ENCODE measurements at places on chromosomes 4 and X.

DNA sequence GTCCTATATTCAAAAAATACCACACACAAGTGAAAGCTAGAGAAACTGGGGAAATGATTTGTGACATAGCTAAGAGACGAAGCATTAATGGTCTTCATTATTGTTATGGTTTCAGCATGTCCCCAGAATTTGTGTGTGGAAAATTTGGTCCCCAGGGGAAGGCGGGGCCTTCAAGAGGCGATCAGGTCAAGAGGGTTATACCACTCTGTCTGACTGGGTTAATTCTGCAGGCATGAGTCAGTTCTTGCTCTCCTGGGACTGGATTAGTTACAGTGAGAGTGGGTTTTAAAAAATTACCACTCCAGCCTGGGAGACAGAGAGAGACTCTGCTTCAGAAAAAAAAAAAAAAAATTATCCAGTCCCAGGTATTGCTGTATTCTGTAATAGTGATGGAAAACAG, 2.1 kb upstream of the MTNR1A start:
- DNase-seq: no peak

DNA sequence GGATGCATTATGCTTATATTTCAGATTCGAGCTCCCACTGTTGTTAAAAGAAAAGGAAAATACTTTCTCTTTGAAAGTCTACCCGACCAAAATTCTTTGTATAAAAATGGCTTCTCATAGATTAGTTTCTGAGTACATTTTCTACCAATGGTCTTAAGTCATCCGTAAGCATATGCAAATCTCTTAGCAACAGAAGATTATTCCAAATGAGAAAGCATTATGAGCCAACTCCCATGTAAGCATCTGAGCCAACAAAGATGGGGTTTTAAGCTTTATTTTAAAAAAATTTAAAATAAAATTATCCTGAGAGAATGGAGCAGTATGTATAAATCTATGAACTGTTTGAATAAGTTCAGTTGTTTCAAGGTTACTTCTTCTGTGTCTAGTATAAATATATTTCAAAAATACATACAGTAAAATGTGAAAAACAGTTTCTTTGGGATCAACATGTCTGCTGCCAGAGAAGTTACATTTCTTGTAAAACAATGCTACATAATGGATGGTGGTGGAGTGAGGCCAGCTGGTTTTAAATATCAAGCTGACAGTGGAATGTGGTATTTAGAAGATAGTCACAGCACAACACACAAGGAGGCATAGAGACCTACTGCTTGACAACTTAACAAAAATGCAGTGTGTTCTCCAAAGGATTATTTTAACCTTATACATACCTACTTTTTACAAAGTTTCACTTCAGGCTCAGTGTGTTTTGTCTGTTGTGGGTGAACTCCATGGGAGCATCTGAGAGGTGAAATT, 199.5 kb upstream of the DIPK2B start:
- no peak for DNase-seq

DNA sequence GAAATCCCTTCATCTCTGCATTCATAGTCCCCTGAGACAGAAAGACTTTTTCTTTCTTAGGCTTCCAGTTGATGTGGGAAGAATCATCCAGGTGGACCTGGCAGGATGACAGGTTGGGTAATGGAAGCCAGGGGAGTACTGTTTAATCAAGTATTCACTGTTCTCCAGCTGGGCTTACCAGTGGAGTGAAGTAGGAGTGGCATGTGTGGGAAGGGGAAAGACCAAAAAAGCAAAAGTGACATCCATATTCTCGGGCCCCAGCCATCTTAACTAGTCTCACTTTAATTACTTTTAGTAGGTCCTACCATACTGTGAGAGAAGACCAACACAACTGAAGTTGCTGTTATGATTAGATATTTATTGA, 18.5 kb downstream of the VSIG4 start:
- DNase-seq: no peak

GRCh38 chr4:174278467-174278866, 5.0 kb downstream of the FBXO8 start:
- DNase-seq: no peak

- peak; percentile 65 for DNase-seq
Observed at GRCh38 chr4:124275-125081, at the start of gene ZNF718. TSS of gene ZNF718 (plus strand) at chr4:124501. CDS start at chr4:124671, 170 bp downstream.

- DNase-seq: no peak
Observed at GRCh38 chrX:133926809-133927208, 58.6 kb downstream of the GPC3 start.

DNA sequence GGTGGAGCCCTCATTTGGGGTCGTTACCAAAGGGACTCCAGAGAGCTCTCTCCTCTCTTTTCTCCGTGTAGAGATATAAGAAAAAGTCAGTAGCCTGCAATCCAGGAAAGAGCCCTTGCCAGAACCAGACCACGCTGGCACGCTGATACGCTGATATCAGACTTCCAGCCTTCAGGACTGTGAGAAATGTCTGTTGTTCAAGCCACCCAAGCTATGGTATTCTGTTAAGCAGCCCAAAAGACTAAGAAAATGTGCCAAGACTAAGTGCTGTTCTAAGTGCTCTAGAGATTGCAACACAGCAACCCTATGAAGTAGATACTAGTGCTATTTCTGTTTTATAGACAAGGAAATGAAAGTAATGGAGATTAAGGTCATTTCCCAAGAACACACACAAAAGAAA, 205.7 kb downstream of the CAMK2D start:
- no peak for DNase-seq

DNA sequence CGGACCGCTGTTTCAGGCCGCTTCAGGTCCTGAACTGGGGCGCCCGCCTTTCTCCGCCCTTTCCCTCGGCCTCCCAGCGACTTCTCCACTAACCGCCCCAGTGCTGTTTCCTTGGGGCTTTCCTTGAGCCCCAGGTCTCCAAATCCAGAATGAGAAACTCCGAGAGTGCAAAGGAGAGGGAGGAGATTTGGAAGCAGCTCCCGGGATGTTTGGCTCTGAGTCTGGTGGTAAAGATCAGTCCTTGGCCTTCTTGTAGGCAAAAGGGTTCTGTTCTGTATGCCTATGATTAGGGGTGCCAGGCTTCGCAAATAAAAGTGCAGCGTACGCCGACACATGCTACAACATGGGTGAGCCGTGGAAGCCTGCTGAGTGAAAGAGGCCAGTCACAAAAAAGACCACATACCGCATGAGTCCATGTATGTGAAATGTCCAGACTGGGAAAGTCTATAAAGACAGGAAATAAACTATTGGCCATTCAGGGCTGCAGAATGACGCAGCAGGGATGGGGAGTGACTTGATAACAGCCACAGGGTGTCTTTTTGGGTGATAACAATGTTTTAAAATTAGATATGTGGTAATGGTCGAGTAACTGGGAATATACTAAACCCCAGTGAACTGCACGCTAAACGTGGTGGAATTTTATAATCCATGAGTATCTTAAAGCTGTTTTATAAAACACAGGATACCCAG, 99.8 kb downstream of the TRAPPC11 start:
- no peak for DNase-seq

DNA sequence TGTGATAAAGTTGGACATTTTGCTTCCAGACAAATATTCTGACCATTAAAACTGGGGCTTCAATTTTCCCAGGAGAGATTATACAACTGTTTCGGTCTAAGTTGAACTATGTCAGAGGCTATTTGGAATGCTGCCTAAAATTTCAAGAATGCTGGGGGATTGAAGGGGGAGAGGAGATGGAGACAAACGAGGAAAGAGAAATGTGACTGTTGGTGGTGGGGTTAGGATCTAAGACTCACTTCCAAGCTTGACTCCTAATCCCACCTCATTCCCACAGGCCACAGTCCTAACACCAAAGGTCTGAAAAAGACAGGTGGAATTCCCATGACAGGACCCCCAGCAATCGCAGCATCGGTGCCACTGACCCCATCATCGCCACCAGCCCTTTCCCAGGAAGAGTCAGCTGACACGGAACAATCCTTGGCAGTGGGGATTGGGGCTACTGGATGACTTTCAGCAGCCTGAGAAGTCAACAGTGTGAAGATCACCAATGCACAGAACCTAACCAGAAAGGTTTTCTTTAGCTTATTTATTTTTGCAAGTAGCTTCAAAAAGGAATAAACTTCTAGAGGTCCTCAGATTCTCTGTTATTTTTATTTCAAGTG, 74.0 kb upstream of the PRSS48 start:
- DNase-seq: no peak

- DNase-seq: no peak
Observed at GRCh38 chr4:158996669-158997074, 106.2 kb upstream of the RAPGEF2 start.

GRCh38 chr4:2352171-2352570, 66.3 kb downstream of the ZFYVE28 start:
- no peak for DNase-seq

GRCh38 chrX:149114874-149115273, 390.2 kb downstream of the IDS start:
- no peak for DNase-seq

DNA sequence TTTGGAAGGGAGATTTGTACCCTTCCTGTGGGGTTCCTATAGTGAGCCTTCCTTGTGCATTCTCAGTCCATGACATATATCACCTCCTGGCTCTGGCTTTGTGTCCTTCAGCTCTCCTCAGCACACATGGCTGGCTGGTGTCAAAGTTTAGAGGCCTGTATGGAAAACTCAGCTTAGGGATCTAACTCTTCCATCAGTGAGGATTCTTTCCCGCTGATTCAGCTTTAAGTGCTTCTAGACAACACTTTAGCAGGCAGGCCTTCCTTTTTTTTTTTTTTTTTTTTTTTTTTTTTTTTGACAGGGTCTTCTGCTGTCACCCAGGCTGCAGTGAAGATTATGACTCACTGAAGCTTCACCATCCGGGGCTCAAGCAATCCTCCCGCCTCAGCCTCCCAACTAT, 84.2 kb downstream of the NPNT start:
- no peak for DNase-seq

GRCh38 chr4:38884254-38884653, 16.6 kb downstream of the FAM114A1 start:
- DNase-seq: no peak

- DNase-seq: no peak
Observed at GRCh38 chr4:160825644-160826338, 1338.0 kb downstream of the FSTL5 start.

GRCh38 chr4:26150948-26151347, 169.9 kb upstream of the RBPJ start:
- DNase-seq: no peak

GRCh38 chr4:151666501-151666900, 94.3 kb downstream of the GATB start:
- no peak for DNase-seq

GRCh38 chr4:117156806-117157205, 71.4 kb upstream of the TRAM1L1 start:
- no peak for DNase-seq

GRCh38 chrX:100274916-100275315, 135.2 kb downstream of the PCDH19 start:
- DNase-seq: no peak

DNA sequence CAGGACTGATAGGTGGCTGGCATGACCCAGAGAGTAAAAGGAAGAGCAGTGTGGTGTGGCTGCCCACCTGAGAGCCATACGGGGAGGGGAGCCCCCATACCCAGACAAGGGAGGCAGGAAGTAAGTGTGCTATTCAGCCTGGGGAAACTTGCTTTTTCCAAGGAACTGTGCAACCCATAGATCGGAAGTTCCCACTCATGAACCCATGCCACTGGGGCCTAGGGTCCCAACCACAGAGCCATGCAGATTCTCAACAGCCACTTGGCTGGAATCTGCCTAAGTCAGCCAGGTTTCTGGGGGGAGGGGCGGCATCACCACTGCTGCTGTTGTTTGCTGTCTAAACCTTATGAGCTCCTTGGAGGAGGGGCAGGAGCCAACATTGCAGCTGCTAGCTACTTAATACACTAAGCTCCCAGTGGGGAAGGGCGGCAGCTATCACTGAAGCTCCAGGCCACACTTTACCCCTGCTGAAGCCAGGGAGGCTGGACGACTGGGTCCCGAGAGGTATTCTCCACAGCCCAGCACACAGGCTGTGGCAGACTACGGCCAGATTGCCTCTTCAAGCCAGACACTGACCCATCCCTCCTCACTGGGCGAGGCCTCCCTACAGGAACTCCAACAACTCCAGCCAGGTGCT, 410.4 kb downstream of the INPP4B start:
- no peak for DNase-seq

DNA sequence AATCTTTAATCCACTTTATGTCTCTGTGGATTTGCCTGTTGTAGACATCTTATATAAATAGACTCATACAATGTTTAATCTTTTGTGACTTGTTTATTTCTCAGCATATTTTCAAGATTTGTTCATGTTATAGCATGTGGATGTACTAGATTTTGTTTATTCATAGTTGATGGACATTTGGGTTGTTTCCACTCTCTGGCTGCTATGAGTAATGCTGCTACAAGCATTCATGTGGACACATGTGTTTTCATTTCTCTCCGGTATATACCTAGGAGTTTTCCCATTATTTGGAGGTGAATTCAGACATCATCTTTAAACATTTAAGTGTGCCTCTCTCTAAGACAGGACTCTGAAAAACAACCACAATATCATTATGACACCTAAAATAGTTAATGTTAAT, 2.3 kb downstream of the IKBKG start:
- DNase-seq: no peak

DNA sequence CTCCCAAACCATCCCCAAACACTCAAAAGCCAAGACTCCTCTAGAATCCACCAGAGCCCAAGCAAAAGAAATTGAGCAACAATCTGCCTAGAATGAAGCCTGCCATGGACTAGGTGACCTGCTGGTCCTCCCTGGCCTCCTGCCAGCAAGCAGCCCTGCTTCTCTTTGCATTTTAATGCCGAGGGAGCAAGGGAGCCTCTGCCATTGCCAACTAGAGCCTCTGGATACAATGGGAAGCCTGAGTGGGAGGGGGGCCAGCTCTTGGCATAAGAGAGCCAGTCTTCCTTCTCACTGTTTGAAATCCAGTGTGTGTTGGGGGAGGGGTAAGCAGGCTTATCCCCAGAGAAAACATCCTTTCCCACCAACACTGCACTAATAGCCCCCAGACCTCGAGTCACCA, 1.5 kb upstream of the GDPD2 start:
- DNase-seq: no peak

DNA sequence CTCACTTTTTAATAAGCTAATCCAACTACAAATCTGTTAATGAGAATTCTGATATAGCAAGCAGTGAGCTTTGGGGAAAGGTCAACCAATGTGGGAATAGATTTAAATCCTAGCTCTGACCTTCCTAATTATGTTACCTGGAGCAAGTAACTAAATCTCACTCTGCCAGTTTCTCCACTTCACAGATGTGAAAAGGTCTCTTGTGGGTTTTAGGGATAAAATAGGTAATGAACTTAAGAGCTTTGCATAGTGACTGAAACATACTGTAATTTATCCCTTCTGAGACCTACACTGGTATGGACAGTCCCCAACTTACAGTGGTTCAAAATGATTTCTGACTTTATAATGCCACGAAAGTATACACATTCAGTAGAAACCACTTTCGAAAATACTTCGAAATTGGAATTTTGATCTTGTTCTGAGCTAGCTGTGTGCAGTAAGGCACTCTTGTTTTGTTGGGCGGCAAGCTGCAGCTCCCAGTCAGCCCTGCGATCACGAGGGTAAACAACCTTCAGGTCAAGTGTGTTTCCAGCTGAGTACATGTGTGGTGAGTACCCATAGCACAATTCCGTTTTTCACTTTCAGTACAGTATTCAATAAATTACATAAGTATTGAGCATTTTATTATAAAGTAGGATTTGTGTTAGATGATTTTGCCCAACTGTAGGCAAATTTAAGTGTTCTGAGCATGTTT, 93.7 kb downstream of the ADGRL3 start:
- no peak for DNase-seq

- DNase-seq: no peak
Observed at GRCh38 chr4:104906276-104906675, 240.4 kb upstream of the TET2 start.

GRCh38 chr4:133624744-133625143, 475.6 kb downstream of the PCDH10 start:
- DNase-seq: no peak
